Stimulated activated CD4-positive, alpha-beta T cell treated with anti-CD3 and anti-CD28 coated beads, Interleukin-1b, Interleukin-23, amount 100 ng/mL, for 1 hour (primary cell): ENCODE measurements at places on chromosomes 16 and 17.

DNA sequence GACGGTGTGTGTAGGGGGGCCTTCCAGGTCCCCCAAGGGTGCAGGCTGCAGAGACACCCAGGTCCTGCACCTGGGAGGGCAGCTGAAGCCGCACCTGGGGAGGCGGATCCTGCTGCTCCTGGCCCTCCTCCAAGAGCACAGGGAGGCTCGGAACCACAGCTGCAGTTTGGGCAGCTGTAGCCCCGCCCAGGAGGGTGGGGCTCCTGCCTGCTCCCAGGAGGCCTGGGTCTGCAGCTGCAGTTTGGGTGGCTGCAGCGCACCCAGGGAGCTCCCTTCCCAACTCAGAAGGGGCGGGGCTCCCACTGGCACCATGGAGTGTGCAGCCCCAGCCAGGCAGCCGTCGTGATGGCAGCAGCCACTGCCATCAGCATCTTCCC, 69.4 kb upstream of the NKD1 start:
- no peak for DNase-seq

- DNase-seq, result no peak
These were observed 87.2 kb downstream of the TBC1D16 start for GRCh38 chr17:79948406-79948944.

DNA sequence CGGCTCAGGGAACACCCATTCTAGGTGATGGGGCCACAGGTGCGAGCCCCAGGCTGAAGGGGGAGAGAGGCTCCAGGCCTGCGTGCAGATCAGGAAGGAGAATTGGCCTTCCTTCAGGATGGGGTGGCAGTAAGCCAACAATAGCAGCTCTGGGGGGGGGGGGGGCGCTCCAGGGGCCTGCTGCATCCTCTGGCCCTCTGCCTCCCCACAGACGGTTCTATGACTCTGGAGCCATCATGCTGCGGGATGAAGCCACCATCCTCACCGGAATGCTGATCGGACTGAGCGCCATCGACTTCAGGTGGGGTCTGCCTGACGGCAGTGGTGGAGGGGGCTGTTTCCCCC, 6.1 kb downstream of the RUNDC3A start:
- no peak for DNase-seq

GRCh38 chr16:19861811-19862327, 22.8 kb downstream of the GPRC5B start:
- no peak for DNase-seq

DNA sequence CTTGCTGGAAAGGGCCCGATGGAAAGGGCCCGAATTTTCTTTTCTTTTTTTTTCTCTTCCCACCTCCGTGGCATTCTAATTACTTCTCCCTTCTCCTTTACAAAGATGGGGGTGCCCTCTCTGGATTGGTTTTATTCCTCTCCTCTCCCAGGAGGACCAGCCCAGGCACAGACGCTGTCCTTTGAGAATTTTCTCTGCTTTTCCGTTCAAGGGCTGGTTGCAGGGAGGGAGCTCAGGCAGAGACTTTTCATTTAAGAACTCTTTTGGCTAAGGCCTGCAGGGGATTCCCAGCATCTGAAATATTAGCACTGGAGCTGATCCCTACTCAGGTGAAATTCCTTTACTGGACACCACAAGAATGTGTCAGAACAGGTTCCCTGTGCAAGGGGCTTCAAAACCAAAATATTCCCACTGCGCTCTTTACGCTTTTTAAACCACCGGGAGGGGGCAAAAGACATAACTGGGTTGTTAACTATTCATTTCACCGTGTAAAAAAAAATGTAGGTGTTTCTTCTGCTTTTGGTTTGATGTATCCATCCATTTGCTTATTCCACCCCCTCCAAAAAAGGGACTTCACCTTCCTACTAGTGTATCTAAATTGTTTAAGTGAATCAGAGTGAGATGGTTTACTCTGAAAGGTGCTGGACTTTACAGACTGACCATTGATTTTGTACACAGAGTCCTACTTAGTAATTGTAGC, 1.4 kb downstream of the NFAT5 start:
- DNase-seq, result no peak

GRCh38 chr17:30021708-30022317, 80.4 kb downstream of the EFCAB5 start:
- DNase-seq, result no peak

GRCh38 chr17:77353684-77354419, 213.1 kb downstream of the SEC14L1 start:
- DNase-seq, result no peak
